Panc1 (cell line): ENCODE measurements at places on chromosomes 3 and 15. TPM values are rescaled to one million over a fixed set of nuclear protein-coding genes. Genes with fewer than 3 reads are reported as not detected.
A peak's percentile ranks its signal among the peaks of the same experiment; 100 is the strongest.

The CCR8 gene
- total RNA-seq = not detected

The FSIP1 gene
- 1.4 TPM for total RNA-seq

The CYP1A2 gene
- total RNA-seq = not detected

The CPEB1 gene
- total RNA-seq = 19.5 TPM

The ZNF860 gene
- total RNA-seq = 8.9 TPM

The ZNF502 gene
- total RNA-seq = not detected

The PLOD2 gene
- total RNA-seq = 158 TPM

GRCh38 chr15:90640862-90641261 lies 76.3 kb upstream of the BLM start:
- no peak for DNase-seq
- no peak overlapping the region for H3K4me3 ChIP-seq
- H3K36me3 ChIP-seq = no peaks in the 10 kb centered on the region; the same call in 1 of the 2 replicates
- H3K27ac ChIP-seq = no peak overlapping the region
- H3K27me3 ChIP-seq = no peaks in the 10 kb centered on the region

- H3K36me3 ChIP-seq = no peaks in the 10 kb centered on the region
- no peaks in the 10 kb centered on the region for H3K27me3 ChIP-seq
- H3K4me1 ChIP-seq = no peaks in the 10 kb centered on the region
- no peak for DNase-seq
Measured at GRCh38 chr3:50592568-50592967, 19.0 kb downstream of the CISH start.

GRCh38 chr15:36585774-36586173 lies 6.3 kb downstream of the CDIN1 start:
- H3K4me3 ChIP-seq = no peak overlapping the region
- no peak overlapping the region for H3K27ac ChIP-seq
- DNase-seq = no peak
- no peaks in the 10 kb centered on the region for H3K36me3 ChIP-seq

DNA sequence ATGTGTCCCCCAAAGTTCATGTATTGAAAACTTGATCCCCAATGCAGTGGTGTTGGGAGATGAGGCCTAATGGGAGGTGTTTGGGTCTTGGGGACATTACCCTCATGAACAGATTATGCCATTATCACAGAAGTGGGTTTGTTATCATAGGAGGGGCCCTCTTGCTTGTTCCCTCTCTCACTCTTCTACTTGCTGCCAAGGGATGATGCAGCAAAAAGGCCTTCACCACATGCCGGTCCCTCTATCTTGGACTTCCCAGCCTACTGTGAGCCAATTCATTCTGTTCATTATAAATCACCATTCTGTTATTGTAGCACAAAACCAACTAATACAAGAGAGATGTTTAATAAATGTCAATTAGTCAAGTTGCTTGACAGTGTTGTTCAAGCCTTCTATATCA lies 47.2 kb downstream of the FAM227B start:
- DNase-seq = no peak
- H3K4me3 ChIP-seq = no peak overlapping the region
- no peaks in the 10 kb centered on the region for H3K36me3 ChIP-seq
- no peaks in the 10 kb centered on the region for H3K4me1 ChIP-seq
- H3K27ac ChIP-seq = no peak overlapping the region

- H3K4me3 ChIP-seq = no peak overlapping the region
- no peaks in the 10 kb centered on the region for H3K36me3 ChIP-seq
- no peaks in the 10 kb centered on the region; the same call in 1 of the 2 replicates for H3K27me3 ChIP-seq
- no peak overlapping the region for H3K27ac ChIP-seq
- no peak for DNase-seq
Measured at GRCh38 chr15:93413745-93414144, 324.7 kb upstream of the RGMA start.

DNA sequence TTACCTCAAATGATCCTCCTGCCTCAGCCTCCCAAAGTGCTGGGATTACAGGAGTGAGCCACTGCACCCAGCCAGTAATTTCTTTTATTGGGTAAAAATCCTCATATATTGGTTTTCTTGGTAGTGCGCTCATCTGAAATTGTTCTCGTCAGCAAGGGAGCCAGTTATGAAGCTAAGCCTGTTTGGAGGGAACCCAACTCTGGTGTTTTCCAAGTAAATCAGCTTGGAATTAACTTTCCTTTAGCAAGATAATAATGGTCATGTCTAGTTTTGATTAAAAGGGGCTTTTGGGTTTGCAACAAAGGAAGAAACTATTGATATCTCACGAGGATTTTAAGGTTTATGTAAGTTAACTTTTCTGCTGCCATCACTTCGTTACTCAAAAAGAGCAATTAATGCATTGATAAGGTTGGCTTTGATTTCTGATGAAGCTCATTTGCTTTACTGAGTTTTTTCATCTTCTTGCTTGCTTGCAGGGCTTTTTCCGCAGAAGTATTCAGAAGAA lies 72.7 kb downstream of the RARB start:
- H3K27me3 ChIP-seq = no peaks in the 10 kb centered on the region
- H3K36me3 ChIP-seq = no peaks in the 10 kb centered on the region
- no peaks in the 10 kb centered on the region for H3K4me1 ChIP-seq
- no peak overlapping the region for H3K27ac ChIP-seq

- H3K4me3 ChIP-seq = no peak overlapping the region
- no peaks in the 10 kb centered on the region for H3K27me3 ChIP-seq
- peaks cover 3% of the 10 kb centered on the region; the same call in 1 of the 2 replicates for H3K4me1 ChIP-seq
Measured at GRCh38 chr3:177629276-177629675, 432.0 kb upstream of the TBL1XR1 start.

DNA sequence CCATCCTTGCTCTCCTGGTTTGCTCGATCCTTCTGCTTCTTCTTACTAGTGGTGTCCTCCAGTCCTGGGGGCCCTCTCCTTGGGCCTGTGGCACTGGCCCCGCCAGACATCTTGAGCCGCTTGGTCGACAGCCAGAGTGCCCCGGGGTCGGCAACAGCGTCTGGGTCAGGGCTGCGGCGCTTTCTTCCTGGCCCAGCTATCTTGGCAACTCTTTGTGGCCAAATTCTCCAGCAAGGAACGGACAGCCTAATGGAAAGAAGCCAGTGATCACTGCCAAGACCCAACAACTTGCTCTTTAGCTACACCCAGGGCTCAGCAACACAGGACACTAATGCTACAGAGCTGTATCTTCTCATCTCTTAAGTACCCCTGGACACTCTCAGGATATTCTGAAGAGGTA lies 1.6 kb downstream of the USP19 start:
- no peak overlapping the region for H3K27ac ChIP-seq
- H3K27me3 ChIP-seq = no peaks in the 10 kb centered on the region
- no peak for DNase-seq
- peaks cover 8% of the 10 kb centered on the region for H3K4me1 ChIP-seq
- H3K36me3 ChIP-seq = no peaks in the 10 kb centered on the region; the same call in 1 of the 2 replicates

DNA sequence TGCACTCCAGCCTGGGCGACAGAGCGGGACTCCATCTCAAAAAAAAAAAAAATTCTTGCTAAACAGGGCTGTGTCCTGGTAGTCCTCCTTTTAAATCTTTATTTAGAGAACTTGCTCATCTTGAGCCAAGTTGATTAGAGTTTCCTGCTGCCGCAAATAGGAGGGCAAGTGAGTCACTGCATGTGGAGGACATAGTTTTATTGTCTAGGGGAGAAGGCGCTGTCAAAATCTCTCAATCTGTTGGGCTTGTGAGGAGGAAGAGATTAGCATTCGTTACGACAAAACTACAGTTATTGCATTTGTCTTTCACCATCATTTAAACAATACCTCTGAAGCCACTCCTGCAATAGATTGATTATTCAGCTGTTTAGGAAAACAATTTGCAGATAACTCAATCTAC lies 11.5 kb downstream of the MUC4 start:
- DNase-seq = no peak
- H3K4me1 ChIP-seq = no peaks in the 10 kb centered on the region
- no peak overlapping the region for H3K4me3 ChIP-seq

GRCh38 chr15:60345598-60345997 lies 52.2 kb downstream of the ANXA2 start:
- H3K36me3 ChIP-seq = peaks cover 44% of the 10 kb centered on the region
- H3K27me3 ChIP-seq = no peaks in the 10 kb centered on the region
- no peak for DNase-seq
- no peak overlapping the region for H3K4me3 ChIP-seq

GRCh38 chr3:159937561-159938166 lies 51.0 kb upstream of the IL12A start:
- no peaks in the 10 kb centered on the region; the same call in 1 of the 2 replicates for H3K27me3 ChIP-seq
- no peaks in the 10 kb centered on the region for H3K4me1 ChIP-seq
- no peak overlapping the region for H3K4me3 ChIP-seq
- H3K36me3 ChIP-seq = no peaks in the 10 kb centered on the region

DNA sequence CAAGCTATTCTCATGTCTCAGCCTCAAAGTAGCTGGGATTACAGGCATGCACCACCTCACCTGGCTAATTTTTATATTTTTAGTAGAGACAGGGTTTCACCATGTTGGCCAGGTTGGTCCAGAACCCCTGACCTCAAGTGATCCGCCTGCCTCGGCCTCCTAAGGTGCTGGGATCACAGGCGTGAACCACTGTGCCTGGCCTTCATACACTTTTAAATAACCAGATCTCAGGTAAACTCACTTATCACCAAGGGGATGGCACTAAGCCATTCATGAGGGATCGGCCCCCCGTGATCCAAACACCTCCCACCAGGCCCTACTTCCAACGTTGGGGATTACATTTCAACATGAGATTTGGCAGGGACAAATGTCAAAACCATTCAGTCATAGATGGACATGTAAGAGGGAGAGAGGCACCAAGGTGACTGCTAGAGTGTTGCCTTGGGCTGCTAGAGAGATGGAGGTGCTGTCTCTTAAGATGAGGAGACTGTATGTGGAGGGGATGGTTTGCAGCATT lies 13.3 kb upstream of the DOCK3 start:
- H3K4me1 ChIP-seq = no peaks in the 10 kb centered on the region
- no peak overlapping the region for H3K27ac ChIP-seq
- H3K36me3 ChIP-seq = no peaks in the 10 kb centered on the region
- H3K4me3 ChIP-seq = no peak overlapping the region
- H3K27me3 ChIP-seq = no peaks in the 10 kb centered on the region

DNA sequence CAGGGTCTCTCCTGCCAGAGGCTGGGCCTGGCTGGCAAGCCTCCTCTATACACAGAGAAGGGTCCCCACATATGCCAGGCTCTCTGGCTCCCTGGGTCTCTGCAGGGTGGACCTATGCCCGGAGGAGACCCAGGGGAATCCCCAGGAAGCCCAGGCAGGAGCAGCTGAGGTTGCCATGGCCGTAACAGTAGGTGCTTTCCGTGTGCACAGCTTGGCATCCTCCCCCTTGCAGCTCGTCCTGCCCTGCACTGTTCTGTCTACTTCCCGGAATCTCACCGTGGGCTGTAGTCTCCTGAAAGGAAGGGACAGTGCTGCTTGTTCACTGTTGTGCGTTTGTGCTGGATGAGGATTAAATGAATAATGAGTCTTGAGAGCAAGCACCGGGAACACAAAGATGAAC lies 47.8 kb downstream of the DAPK2 start:
- no peaks in the 10 kb centered on the region for H3K27me3 ChIP-seq
- no peaks in the 10 kb centered on the region for H3K36me3 ChIP-seq
- no peak overlapping the region for H3K4me3 ChIP-seq
- no peaks in the 10 kb centered on the region for H3K4me1 ChIP-seq

DNA sequence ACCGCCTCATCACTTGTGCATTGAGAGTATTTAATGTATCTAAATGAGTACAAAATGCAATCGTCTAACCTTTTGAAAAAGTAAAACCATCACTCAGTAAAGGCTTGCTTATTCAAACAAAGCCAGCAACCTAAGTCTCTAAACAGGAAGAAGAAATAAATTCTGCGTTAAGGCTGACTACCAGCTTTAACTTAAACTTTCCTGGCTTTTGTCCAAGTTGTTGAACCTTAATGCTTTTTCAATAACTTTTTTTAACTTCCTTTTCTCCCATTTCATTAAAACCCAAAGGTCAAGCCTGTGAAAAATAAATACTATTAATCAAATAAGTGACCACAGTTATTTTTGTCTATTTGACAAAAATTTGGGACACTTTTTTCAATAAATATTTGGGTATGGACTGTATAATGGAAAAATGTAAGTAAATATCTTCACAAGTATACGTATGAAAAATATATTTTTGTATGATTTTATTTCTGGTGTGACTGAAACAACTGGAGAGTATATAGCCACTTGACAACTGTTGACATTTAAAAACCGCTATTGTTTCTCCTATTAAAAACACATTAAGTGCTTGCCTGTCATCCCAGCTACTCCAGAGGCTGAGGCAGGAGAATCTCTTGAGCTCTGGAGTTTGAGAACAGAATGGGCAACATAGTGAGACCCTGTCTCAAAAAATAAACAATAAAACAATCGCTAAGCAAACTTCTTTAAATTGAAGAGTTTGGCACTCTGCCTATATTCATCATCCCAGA lies 2.9 kb downstream of the KLHL24 start:
- peaks cover 16% of the 10 kb centered on the region for H3K4me1 ChIP-seq
- H3K27me3 ChIP-seq = no peaks in the 10 kb centered on the region
- H3K4me3 ChIP-seq = no peak overlapping the region
- DNase-seq = no peak
- H3K27ac ChIP-seq = peak overlapping the region; percentile 5; the same call in 1 of the 2 replicates

DNA sequence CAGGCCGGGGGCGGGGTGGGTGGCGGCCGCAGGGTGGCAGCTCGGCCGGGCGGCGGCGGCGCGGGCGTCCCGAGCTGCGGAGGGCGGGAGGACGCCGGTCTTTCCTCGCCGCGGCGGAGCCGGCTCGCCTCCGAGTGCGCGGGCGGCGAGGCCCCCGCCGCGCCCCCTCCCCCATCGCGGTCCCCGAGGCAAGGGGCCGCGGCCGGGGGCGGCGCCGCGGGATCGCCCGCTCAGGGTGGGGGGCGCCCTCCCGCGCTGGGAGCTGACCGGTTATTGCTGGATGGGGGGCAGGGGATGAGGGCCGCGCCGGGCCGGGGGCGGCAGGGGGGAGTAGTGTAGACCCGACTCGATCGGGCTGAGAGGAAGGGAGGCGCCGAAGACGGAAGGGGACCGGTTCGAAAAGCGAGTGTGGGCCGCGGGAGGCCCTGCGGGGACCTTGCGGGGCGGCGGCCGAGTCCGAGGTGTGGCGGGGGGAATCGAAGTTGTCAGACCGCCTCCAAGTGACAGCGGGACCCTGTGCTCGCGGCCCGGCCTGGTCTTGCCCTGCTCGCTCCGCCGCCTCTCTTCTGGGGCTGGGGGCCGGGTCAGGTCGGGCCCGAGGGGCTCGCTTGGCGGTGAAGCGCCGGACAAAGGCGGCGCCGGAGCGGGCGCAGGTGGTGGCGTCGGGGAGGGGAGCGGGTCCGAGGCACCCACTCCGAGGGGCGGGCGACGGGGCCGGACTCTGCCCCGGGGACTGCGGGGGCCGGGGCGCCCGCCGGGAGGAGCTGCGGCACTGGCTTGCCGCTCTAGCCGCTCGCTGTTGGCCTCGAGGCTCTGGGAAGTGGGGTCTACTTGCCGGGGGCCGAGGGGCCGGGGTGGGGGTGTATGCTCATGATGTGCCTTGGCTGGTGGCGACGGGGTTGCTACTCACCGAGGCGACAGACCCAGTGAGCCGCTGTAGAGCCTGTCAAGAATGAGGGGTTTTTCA lies 1.1 kb downstream of the BAHD1 start:
- no peak for DNase-seq
- peak overlapping the region; percentile 61 for H3K4me3 ChIP-seq
- H3K4me1 ChIP-seq = peaks cover 68% of the 10 kb centered on the region
- H3K27ac ChIP-seq = 0 out of 2 replicates have a peak overlapping the region, but pooled peaks have one; percentile 57

- no peak for DNase-seq
- no peaks in the 10 kb centered on the region for H3K36me3 ChIP-seq
- no peaks in the 10 kb centered on the region for H3K27me3 ChIP-seq
- peaks cover 7% of the 10 kb centered on the region; the same call in 1 of the 2 replicates for H3K4me1 ChIP-seq
- no peak overlapping the region for H3K4me3 ChIP-seq
Measured at GRCh38 chr3:126743350-126743749, 39.3 kb downstream of the CHCHD6 start.
